ENCODE measurements at places on chromosomes 6 and 20. TPM values are rescaled to one million over a fixed set of nuclear protein-coding genes. Genes with fewer than 3 reads are reported as not detected.

DNA sequence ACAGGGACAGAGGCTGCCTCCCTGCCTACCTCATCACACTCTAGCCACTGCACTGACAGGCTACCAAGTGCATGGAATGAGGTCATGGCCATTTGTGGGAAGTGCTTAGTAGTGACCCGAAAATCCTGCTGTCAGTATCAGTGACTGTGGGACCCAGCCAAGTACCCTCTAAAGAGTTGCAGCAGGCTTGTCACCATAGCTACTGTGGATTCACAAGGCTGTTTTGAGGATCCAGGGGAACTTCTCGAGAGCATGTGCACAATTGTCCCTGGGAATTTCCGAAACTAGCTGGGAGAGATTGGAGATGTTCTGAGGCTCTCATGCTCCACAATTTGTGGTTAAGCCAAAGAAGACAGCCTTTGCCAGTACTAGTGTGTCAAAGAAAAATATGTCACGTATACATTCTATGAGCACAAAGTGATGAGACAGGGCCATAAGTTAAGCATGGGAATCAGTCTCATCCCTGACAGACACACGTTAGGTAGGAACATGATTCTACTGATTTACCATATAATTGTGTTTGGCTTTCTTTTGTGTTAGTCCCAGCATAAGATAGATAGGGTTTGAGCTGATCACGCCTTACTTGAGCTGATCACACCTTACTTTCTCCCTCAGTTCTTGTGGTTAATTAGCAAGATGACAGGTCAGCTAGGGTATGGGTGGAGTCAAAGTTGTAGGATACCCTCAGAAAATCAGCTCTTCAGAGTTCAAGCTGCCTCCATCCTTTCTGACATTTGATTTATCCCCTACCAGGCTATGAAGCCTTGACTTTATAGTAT is 42.6 kb upstream of the TMEM170B start:
- no peak for DNase-seq

- DNase-seq: no peak
Measured at GRCh38 chr6:28449056-28449455, 5.8 kb upstream of the ZSCAN23 start.

- DNase-seq: no peak
Measured at GRCh38 chr6:136772685-136773472, 19.4 kb downstream of the MAP3K5 start.

- no peak for DNase-seq
Measured at GRCh38 chr6:157596461-157596860, 215.5 kb downstream of the ZDHHC14 start.

DNA sequence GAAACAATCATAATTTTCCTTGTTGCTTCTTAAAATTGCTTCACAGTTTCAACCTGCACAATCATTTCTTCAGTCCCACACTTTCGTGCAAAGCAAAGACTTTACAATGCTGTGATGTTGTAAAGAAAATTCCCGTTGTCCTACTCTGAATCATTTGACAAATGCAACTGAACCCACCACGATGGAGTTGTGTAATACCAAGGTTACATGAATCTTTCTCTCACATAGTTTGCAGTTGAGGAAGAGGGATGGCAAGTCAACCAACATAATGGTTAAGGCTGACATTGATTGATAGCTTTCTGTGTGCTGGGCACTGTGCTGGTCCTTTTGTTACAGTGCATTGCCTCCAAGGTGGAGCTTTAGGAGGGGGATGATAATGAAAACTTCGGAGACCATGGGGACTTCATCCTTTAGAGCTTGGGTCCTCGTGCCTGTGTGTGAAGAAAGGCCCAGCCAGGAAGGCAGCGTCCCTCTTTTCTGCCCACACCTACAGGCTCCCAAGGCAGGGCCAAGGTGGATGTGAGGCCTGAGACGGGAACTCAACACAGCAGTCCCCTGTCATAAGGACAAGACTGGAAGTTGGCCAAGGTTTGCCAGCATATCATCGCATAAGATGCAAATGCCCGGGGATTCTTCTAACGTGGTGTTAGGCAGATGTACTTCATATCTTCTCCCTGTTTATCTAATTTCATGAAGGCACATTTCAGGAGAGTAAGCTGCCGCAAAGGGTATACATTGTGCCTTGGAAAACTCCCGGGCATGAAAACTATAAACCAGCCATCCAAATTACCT is 96.9 kb downstream of the LY86 start:
- no peak for DNase-seq

GRCh38 chr6:40148882-40149573 is 214.8 kb upstream of the MOCS1 start:
- peak; percentile 86 for DNase-seq

DNA sequence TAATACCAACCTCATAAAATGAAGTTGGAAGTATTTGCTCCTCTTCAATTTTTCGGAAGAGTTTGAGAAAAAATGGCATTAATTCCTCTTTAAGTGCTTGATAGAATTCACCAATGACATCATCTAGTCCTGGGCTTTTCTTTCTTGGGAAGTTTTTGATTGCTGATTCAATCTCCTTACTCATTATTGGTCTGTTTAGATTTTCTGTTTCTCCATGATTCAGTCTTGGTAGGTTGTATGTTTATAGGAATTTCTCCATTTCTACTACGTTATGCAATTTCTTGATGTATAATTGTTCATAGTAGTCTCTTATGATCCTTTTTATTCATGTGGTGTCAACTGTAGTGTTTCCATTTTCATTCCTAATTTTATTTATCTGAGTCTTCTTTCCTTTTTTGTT is 176.9 kb upstream of the PRND start:
- no peak for DNase-seq

- DNase-seq: no peak
Measured at GRCh38 chr6:919500-919899, 226.6 kb upstream of the EXOC2 start.

- no peak for DNase-seq
Measured at GRCh38 chr20:56587307-56588041, 41.6 kb upstream of the TFAP2C start.

The KCNK5 gene
- not detected for total RNA-seq

The ZNF318 gene
- total RNA-seq: 80.9 TPM

- DNase-seq: no peak
Measured at GRCh38 chr6:133980168-133980567, 27.1 kb downstream of the TBPL1 start.

GRCh38 chr20:52612046-52612632 is 360.0 kb upstream of the TSHZ2 start:
- no peak for DNase-seq

The EEF1A2 gene
- 2.2 TPM for total RNA-seq

The TCF15 gene
- not detected for total RNA-seq

All from B cell (primary cell).